ENCODE measurements at places on chromosomes 6 and 20.

GRCh38 chr20:7449269-7449668, 491.0 kb downstream of the HAO1 start:
- DNase-seq: no peak

GRCh38 chr6:136921381-136921935, 643 bp upstream of the SLC35D3 start:
- DNase-seq: peak; percentile 59

- no peak for DNase-seq
These were observed 256.8 kb downstream of the QKI start for GRCh38 chr6:163671355-163671754.

DNA sequence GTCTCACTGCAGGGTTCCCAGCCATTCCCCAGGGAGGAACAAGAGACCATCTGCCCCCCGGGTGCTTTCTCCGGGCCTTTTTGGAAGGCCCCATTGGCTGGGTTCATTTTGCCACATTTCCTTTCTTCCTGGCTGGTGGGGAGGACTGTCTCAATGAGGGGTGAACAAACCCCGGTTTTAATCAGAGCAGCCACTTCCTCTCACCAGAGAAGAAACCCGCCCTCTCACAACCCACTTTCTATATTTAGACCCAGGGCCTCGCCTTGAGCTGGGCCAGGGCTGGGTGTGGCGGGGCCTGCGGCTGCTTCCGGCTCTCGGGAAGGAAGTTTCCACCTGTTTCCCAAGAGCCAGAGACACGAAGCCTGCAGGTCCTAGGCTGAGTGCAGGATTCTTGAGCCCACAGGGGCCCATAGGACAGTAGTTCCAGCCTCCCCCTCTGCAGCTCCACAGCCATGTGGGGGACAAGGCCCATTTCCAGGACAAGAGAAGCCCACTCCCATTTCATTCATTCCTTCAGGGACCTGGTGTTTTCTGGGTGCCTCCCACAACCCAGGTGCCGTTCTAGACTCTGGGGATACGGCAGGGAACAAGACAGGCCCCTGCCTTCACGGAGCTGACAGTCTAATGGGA, 41.8 kb downstream of the RBM38 start:
- no peak for DNase-seq

DNA sequence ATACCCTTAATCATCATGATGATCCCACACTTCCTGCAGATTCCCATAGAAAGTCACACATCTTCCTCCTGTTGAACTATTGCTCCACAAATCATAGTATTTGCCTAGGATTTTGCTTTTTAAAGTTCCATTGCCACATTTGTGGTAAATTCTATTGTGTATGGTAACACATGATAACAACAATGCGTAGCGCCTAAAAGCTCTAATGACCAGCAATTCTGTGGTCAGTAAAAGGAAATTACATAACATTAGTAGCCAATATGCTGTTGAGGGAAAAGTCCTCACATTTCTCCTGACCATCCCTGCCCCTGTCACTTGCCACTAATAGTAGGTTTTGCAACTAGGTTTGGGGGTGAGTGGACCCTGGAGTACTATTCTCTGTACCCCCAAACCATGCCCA, 31.8 kb upstream of the PDE7B start:
- no peak for DNase-seq

- no peak for DNase-seq
These were observed 11.3 kb downstream of the MYO6 start for GRCh38 chr6:75760320-75760719.

DNA sequence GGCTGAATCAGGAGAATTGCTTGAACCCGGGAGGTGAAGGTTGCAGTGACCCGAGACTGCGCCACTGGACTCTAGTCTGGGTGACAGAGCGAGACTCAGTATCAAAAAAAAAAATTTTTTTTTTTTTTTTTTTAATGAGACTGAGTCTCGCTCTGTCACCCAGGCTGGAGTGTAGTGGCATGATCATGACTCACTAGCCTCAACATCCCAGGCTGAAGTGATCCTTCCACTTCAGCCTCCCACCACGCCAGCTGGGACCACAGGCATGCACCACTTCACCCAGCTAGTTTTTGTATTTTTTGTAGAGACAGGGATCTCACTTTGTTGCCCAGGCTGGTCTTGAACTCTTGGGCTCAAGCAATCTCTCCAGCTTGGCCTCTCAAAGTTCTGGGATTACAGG, 53.3 kb downstream of the MYO6 start:
- no peak for DNase-seq

DNA sequence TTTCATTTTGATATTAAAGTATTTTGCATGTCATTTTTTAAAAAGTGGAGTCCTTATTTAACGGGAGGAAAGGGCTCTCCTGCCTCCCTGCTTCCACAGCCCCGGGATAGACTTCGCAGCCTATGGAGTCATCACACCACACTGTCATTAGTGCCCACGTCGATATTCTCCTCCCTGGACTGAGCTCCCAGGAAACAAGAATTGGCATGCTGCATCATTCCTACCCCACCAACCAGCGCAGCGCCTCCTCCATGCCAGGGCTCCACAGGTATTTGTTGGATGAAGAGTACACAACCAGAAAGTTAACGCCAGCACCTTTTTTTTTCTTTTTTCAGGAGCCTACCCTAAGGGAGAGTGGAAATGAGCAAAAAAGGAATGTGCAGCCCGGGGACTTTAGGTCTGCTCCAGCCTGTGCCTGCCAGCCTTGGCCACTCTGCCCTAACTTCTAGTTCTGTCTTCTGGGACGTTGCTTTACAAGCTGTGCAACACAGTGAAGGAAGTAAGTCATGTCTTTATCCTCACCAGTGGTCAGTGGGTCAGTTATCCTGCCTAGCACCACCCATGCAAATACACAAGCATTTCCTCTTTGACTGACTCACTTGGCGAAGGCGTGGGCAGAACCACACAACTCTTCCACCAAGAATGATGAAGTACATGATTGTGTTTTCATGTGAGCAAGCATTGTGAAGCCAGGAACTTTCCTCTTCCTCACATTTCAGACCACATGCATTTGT, 180.7 kb upstream of the UST start:
- DNase-seq: peak; percentile 84

- no peak for DNase-seq
These were observed 42.1 kb downstream of the CYB5R4 start for GRCh38 chr6:83901624-83902023.

GRCh38 chr6:162576016-162576415, 151.6 kb downstream of the PRKN start:
- DNase-seq: no peak

DNA sequence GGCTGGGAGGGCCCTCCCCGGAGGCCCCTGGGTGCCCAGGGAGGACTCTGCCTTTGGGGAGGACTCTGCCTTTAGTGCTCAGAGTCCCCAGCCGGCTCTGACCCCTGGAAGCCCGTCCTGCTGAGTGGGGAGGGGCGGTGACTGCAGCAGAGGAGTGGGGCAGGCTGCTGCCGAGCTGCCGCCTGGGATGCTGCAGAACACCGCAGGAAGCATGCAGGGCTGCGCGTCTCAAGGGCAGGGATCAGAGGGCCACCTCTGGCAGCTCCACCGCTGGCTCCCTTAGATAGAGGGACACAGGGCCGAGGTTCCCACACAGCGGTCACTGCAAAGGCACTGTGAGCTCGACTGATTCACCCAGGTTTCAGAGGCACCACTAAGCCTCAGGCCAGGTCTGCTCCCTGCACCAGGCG, 82.2 kb upstream of the GATA5 start:
- DNase-seq: no peak

DNA sequence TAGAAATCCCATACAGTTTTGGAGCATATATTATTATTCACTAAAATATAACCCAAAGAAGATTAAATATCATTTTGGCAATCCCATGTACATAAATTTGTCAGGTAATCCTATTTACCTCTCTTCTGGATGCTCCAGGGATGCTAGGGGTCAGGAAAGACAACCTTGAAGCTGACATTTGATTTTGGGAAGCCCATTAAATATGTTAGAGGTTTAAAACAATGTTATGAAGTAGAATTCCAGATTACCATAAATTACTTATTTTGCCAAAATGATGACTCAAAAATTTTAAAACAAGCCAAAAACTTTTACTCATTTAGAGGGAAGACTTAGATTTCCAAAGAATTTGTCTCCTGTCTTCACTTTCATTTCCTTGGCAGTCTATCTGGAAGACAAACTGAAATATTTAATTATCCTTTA, 9.2 kb upstream of the IL22RA2 start:
- no peak for DNase-seq

DNA sequence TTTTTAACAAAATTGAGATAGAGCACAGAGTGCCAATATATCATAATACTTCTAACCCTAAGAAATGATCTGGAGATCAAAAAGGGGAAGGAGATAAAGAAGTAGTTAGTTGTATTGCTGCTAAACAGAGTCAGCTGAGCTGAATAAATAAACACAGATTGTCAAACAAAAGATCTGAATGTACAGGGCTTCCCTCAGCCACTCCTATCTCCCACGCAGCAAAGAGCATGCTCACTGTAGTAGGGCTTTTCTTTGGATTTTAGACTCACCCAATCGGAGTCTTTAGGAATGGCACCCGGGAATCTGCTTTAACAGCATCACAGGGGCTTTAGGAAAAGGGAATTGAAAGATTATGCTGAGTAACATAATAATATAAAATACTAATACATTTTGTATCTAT, 222.2 kb upstream of the STXBP5 start:
- DNase-seq: no peak

DNA sequence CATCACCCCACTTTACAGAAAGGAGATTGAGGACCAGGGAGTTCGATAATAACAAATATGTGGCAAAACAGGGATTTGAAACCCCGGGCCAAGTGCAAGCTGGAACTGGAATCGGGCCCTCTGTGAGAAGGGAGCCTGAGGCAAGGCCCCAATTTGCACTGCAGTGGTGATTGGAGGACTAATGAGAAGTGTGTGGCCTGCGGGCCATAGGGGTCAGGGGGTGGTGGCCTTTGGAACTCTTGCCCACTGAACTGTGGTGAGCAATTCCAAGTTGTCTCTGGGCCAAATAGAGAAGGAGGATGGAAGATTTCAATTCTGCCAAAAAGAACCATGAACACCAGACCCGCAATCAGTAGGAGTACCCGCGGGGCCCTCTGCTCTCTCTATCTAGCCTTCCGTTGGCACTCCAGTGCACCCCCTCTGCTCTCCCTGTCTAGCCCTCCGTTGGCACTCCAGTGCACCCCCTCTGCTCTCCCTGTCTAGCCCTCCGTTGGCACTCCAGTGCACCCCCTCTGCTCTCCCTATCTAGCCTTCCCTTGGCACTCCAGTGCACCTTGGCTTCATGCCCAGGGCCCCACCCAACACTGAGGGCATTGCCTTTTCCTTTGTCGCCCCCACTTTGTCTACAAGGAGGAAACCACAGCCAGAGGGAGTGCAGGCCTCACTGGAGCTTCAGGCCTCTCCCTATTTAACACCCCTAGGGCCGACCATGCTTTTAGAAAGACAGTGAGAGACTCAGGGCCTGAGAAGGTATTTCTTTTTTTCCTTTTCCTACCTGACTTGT, 6.0 kb upstream of the PTPRA start:
- no peak for DNase-seq

- no peak for DNase-seq
These were observed 35.9 kb upstream of the IRAK1BP1 start for GRCh38 chr6:78831492-78831891.

DNA sequence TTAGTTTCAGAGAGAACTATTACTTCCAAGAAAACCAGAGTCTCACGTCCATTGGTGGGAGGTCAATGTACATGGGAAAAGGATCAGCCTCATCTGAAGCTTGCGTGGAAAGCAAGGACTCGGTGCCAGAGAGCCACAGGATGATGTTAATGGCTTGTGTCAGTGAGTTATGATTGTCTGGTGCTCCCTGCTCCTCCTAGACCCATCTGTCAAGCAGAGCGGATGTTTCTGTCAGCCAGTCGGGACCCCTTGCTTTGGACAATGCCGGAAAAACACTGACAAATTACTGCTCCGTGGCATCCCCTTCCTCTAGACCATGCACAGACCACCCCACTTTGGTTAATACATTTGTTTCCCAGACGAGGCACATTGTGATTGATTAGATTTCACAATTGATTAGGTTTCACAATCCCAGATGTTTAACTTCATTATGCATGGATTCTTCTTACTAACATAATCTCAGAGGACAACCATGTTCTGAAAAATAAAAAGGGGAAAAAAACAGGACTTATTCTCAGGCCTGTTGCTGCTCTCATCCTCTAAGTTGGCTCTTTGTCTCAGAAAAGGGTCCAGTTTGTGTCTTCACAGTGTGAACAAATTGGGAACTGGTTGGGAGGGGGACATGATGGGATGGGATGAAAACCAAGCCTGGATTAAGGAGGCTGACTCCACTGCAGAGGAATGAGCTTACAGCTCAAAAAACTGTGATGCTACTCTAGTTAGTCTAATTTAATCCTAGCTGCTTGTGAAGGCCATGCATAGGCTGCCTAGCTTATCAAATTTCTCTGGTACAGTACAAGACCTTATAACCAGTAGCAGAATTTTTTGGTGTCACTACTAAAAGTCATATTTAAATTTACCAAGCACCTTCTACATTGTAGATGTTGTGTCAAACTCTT, 51.9 kb downstream of the UNC5CL start:
- no peak for DNase-seq

DNA sequence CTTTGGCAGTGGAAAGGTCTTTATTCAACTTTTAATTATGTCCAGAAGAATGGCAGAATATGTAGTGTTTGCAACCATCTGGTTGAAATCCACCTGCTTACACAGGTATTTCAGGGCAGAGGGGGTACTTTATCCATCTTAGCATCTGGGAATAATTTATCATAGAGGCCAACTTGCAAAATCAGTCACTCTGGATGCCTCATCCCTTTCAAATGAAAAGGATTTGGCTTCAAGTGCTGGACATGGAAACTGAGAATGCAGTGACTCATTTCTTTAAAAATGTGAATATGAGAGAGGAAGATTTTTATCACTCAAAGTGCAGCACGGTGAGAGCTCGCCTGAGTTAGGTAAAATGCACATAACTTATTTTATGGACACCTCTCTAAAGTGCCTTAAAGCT, 758.3 kb downstream of the KIF16B start:
- DNase-seq: peak; percentile 20

DNA sequence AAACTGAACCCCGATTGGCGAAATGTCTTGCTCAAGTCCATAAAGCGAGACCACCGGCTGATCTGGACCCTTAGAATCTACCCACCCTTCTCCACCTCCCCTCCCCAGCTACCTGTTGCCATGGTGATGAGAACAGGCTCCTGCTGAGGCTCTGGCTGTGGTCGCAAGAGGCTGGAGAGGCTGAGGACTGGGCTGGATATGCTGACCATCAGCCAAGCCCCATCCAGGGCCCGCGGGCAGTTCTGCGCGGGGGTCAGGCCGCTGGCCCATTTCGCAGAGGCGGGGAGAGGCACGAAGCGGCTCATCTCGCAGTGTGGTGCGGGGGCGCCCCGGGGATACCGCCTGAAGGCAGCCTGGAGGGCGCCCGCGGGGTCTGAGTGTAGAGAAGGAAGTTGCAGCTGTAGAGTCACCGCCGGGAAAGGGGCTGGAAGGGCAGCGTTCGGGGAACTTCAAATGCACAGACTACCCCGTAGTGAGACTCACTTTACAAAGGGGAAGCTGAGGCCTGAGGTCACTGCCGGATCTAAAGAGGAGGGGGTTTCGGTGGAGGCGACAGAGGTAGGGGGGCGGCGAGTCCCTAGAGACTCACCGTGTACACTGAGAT, 671 bp downstream of the TAPBP start:
- DNase-seq: peak; percentile 50

- DNase-seq: peak; percentile 39
These were observed 83.6 kb downstream of the PREP start for GRCh38 chr6:105319331-105319730.

- DNase-seq: peak; percentile 51
These were observed 80.1 kb downstream of the ADGRG6 start for GRCh38 chr6:142381845-142382378.
